ENCODE measurements at places on chromosomes 11 and 22.

- DNase-seq, result no peak
Measured at GRCh38 chr11:45043755-45044475, 93.2 kb upstream of the TP53I11 start.

DNA sequence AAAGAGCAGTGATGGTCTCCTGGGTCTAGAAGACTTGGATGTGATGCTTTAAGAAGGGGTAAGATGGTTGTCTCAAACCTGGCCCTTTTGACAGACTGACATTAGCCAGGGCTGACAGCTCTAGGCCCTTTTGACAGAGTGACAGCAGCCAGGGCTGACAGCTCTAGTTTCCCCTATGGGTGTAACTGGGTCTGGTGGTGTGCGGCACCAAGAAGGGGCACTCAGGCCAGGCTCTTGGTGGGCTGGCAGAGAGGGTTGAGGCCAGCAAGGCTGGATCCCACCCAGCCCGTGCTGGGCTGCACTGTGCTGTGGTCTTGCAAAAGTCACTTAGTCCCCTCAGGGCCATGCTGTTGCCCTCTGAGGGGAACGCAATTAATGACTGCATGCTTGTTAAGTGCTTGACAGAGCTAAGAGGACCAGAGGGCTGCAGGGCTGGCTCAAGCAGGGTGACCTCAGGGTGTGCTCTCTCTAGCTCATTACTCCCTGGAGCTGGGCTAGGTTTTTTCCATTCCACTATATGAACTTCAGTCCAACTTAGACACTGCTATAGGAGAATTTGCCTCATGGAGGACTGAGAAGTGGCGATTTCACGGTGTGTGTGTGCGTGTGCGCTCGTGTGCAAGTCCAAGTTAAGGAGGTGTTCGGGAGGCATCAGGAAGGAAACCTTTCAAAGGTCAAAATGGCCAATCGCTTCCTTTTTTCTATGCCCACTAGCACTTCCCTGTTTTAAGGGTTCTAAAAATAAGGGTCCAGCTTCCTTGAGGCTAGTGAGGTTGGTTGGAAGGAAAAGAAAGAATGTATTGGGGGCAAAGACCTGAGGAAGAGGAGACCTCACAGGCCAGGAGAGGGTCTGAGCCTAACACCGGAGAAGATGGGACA is 4.4 kb downstream of the UBASH3B start:
- no peak for DNase-seq

- no peak for DNase-seq
Measured at GRCh38 chr22:45071618-45072017, 61.8 kb upstream of the PHF21B start.

DNA sequence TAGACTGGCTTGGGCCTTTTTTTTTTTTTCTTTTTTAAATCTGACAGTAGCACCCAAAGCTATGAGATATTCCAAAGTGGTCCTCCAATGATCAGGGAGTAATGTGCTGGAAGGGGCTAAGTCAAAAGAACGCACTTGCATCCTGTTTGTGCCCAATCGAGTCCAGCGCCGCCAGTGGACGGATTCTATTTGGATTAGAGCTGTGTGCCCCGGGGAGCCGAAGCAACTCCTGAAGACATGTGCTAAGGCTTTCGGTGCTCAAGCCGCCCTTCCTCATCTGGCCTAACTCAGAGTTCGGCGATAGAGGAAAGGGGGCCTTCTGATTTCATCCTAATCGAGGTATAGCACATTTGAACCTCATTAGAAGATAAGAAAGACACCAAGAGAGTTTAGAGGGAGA is 147.8 kb upstream of the NECTIN1 start:
- no peak for DNase-seq

GRCh38 chr11:69416143-69416515 is 65.3 kb upstream of the LINC01488 start:
- DNase-seq, result no peak

DNA sequence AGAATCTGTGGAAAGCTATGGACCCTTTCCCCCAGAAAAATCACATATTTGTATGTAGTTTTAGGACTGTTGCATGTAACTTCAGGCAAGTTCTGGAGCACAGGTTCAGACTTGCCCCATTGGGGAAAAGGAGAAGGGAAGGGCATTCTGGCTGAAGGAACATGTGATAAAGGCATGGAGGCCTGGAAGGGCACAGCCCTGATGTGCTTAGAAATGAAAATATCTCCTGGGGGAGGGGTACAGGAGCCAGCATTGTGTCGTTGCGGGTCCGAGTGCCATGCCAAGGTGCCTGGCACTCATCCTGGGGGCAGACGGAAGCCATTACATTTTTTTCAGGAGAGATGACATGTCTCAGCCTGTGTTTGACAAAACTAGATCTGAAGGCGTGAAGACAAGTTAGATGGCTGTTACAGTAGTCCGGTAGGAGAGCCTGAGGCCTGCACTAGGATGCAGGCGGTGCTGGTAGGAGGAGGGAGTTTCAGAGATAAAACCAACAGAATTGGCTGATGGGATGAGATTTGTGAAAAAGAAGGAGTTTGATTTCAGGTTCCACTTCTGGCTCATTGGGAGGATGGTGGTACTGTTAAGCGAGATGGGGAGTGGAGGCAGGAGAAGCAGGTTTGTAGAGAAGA is 96.9 kb downstream of the TEAD1 start:
- no peak for DNase-seq

DNA sequence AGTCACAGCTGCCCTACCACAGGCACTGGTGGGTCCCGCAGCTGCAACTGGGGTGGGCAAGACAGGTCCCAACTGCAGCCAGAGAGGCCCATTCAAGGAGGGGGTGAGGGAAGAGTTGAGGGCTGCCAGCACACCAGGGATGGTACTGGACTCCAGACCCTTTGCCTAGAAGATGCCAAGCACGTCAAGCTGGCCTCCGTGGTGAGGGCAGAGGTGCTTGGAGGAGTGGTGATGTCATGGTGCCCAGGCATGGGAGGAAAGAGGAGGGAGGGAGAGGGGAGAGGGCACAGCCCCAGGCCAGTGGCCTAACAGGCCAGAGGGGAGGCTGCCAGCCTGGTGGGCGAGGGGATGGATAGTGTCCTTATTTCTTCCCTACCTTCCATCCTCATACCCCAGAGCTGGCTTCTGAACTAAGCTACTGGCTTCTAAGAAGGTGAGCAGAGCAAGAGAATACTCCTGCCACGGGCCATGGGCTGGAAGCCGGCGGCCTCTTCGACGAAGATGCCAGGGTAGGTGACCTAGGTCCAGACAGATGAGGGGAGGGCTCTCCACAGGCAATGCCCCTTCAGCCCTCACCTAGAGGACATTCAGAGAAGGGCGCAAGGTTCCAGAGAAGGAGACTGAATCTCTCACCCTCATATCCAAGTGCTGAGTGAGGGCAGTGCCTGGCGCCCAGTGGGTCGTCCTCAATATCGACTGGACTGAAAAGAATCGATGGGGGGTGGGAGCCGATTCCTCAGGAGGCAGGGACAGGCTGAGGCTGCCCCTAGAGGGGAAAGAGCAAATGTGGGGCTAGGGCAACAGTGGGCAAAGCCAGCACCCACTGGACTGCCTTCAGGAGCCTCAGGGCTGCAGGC is 1.8 kb downstream of the SYT7 start:
- DNase-seq, result no peak

GRCh38 chr11:89537936-89538335 is 46.8 kb upstream of the NOX4 start:
- no peak for DNase-seq

GRCh38 chr11:119853581-119854360 is 124.8 kb upstream of the NECTIN1 start:
- DNase-seq, result no peak

DNA sequence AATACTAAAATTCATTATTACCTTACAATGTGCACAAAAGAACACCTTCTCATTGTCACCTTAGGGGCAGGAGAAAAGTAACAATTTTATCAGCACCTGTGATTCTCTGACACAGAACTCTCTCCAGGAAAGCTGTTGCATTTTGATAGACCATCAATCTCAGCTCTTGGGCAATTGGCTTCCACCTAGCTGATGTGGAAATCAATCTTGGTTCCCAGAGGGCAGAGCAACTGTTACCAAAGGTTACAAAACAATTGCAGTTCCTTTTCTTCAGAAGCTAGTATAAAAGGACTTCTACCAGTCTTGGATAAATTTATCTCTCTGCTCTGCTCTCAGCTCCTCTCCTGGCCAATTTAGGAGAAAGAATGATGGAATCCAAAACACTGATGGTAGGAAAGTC is 157.8 kb upstream of the DDI1 start:
- no peak for DNase-seq

DNA sequence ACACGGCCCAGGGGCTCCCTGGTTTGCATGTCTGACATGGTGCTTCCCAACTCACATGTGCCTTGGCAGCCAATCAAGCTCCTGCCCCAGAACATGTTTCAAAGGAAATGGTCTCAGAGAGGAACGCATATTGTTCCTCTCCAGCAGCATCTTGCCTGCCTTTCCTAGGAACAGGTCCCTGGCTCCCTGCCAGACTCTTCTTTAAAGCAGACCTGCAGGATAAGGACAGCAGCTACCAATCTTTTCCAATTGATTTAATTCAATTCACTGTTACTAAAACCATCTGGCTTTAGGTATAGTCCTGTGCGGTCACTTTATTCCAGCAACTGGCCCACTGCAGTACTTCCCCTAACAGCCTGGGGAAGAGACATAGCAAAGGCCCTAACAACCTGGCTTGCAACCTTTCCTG is 79.9 kb downstream of the AMBRA1 start:
- no peak for DNase-seq

GRCh38 chr11:1728931-1729691 is 21.3 kb downstream of the IFITM10 start:
- no peak for DNase-seq

- DNase-seq, result no peak
Measured at GRCh38 chr11:131663405-131664200, 293.2 kb downstream of the NTM start.

- DNase-seq, result peak; percentile 25
Measured at GRCh38 chr11:110295531-110296225, 736 bp downstream of the RDX start.

GRCh38 chr22:49676230-49676629 is 151.4 kb downstream of the BRD1 start:
- no peak for DNase-seq

- no peak for DNase-seq
Measured at GRCh38 chr22:35446365-35446764, 46.4 kb downstream of the MCM5 start.

- no peak for DNase-seq
Measured at GRCh38 chr11:65872586-65873317, at the start of gene EFEMP2. TSS of gene EFEMP2 (minus strand) at chr11:65872800. CDS start at chr11:65872354, 446 bp downstream.

- DNase-seq, result peak; percentile 49
Measured at GRCh38 chr11:85682330-85683305, 3.4 kb downstream of the CCDC89 start.

GRCh38 chr22:41560095-41560471 is 727 bp upstream of the CSDC2 start:
- no peak for DNase-seq

GRCh38 chr11:77959434-77959833 is 35.0 kb downstream of the INTS4 start:
- DNase-seq, result no peak

- DNase-seq, result no peak
Measured at GRCh38 chr11:64951529-64951928, 15.8 kb upstream of the GPHA2 start.

DNA sequence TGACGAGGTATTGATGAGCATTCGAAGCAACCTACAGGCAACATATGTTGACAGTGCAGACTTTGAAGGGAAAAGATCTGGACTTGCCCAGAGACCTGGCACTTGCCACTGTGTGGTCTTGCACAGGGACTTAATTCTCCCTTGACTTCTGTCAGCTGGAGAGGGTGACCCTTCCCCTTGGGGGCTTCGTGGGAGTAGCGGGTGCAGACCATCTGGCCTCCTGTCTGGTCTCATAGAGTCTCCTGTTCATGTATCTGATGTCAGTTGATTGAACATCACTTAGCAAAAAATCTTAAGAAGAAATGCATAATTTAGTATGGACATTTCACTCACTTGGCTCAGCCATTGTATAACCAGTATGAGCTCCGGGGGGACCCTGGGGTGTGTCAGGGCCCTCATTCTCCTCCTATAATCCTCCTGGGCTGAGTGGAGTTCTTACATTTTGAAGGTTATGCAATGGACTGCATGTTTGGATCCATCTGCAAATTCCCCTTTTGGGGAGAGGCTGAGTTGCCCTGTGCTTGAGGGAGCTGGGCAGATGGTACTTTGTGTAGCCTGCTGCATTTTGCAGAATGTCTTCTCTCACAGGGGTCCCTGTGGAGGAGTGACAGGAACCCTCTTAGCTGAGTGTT is 13.0 kb downstream of the BCR start:
- DNase-seq, result no peak

All from activated T-helper 9 cell treated with anti-CD3 and anti-CD28 coated beads, Interleukin-2, amount 50 U/mL, for 16 hours (primary cell).